Left lung (tissue), 14 donors: ENCODE measurements at places on chromosomes 12 and 14. TPM values are rescaled to one million over a fixed set of nuclear protein-coding genes. Genes with fewer than 3 reads are reported as not detected.

AMN gene
- 1.3 TPM for polyA plus RNA-seq

- no peak for DNase-seq
- H3K4me3 ChIP-seq, result no peak overlapping the region
- no peaks in the 10 kb centered on the region for H3K27me3 ChIP-seq
- no peaks in the 10 kb centered on the region for H3K4me1 ChIP-seq
- H3K36me3 ChIP-seq, result no peaks in the 10 kb centered on the region
- no peak overlapping the region for H3K27ac ChIP-seq
These were observed 58.1 kb downstream of the TBX5 start for GRCh38 chr12:114347861-114348260.

DNA sequence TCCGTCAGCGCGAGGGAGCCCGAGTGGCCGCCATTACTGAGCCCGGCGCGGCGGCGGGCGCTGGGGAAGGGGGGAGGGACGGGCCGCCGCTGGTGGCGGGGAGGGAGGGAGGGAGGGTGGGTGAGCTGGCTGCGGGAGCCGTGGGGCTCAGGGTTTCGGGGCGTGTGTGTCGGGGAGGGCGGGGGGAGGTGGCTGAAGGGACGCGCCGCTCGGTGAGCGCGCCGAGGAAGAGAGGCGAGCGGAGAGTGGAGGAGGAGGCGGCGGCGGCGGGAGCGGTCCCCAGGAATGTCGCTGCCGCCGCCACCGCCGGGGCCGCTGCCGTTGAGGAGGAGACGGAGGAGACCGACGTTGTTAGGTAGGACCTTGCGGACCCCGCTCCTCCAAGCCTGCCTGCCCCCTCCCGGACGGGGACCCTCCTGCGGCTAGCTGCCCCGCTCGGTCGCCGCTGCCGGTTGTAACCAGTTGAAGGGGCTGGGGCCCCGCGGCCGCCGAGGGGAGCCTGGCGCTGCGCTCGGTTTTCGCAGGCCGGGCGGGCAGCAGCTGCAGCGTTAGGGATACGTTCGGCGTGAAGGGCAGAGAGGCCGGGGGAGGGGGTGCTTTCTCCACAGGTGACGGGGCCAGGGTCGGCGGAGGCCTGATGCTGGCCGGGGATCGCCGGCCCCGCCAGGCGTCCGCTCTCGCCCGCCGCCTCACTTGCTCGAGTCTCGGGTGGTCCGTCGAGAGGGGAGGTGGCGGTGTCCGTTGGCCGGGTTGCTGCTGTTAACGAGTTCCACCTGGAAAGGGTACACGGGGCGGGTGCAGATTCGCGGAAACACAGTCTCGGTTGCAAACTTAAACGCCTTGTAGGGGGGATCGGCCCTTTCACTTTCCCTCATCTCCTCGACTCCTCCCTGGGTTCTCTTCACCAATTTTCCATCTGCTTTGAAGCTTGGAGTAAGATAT is at the start of gene ARHGAP5:
Gene ARHGAP5 (plus strand): TSS at position 224 of the 942 bp plus-strand sequence. CDS start 13,366 bp downstream, outside the sequence.
- peak within 1 kb of the TSS; percentile 90 for H3K4me3 ChIP-seq
- no peaks in the 10 kb centered on the region for H3K36me3 ChIP-seq

DNA sequence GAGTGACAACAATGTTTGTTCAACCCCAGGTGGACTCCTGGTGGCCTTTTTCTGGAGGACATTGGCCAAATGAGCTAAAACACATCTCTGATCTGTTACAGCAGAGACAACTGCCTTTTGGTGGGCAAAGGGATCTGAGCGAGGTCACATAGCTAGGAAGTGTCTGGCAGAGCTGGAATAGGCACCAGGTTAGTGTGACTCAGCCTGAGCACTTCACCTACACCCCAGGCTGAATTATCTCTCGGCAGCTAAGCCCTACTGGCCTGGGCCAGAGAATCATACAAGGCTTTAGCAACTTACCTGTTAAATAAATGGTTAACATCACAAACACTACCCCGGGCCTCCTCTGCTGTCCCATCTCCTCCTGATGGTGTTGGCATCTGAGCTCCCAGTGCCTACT is 50.2 kb upstream of the HSPB8 start:
- no peaks in the 10 kb centered on the region for H3K36me3 ChIP-seq
- no peaks in the 10 kb centered on the region for H3K4me1 ChIP-seq
- no peak overlapping the region for H3K27ac ChIP-seq
- no peaks in the 10 kb centered on the region for H3K27me3 ChIP-seq

DNA sequence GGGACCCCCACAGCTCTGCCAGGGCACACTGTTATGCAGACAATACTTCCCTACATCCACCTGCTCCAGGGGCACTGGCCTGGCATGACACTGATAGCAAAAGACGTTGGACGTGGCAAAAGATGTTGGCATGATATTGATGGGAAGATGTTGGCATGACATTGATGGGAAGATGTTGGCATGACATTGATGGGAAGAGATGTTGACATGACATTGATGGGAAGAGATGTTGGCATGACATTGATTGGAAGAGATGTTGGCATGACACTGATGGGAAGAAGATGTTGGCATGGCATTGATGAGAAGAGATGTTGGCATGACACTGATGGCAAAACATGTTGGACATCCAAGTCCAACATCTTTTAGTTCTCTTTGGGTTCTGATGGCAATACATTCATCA is 11.4 kb upstream of the DEGS2 start:
- no peak for DNase-seq
- no peak overlapping the region for H3K27ac ChIP-seq
- H3K27me3 ChIP-seq, result no peaks in the 10 kb centered on the region
- no peaks in the 10 kb centered on the region for H3K36me3 ChIP-seq
- H3K4me1 ChIP-seq, result no peaks in the 10 kb centered on the region
